ENCODE measurements at places on chromosomes 16 and 17.
A peak's percentile ranks its signal among the peaks of the same experiment; 100 is the strongest.

DNA sequence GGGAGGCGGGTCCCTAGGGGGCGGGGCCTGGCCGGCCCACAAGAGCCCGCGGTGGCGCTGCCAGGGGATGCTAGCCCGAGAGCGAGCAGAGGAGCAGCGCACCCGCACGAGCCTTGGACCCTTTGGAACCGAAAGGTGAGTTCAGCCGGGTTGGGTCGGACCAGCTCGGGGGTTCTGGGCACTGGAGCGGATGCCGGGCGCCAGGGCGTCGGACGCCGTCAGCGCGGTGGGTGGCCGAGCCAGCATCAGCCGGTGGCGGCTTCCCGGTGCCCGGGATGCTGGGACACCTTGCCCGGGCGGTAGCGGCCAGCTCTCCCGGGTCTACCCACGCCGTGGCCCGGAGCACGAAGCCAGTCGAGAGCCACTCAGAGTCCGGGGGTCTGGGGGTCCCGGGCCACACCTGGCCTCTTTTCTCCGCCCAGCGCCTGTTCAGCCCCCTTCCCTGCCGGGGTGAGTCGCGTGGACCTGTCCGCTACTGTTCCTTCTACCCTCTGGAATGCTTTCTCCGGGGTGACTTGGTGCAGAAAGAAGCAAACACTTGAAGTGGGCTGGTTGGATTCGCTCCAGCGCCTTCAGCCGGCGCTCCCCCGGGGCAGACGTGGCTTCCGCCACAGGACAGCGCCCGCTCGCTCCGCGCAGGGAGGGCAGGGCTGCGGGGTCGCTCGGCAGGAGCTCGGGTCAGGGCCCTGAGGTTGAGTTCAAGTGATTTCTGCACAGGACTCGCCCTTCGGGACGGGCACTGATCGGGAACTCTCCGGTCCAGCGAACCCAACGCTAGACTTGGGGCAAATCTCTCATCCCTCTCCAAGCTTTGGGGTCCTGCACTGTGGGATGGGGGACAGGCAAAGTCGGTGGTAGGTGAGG, at the start of gene SCNN1G:
Gene SCNN1G, plus strand, starts transcription at position 67 of the 864 bp plus-strand sequence. CDS start 3,527 bp downstream, outside the sequence.
- no peak for DNase-seq

GRCh38 chr16:12833926-12834325, 30.2 kb upstream of the CPPED1 start:
- DNase-seq = no peak

- no peak for DNase-seq
Observed at GRCh38 chr16:53695070-53695469, 8.6 kb downstream of the RPGRIP1L start.

- DNase-seq = no peak
Observed at GRCh38 chr17:34721326-34721725, 141.9 kb downstream of the TMEM132E start.

DNA sequence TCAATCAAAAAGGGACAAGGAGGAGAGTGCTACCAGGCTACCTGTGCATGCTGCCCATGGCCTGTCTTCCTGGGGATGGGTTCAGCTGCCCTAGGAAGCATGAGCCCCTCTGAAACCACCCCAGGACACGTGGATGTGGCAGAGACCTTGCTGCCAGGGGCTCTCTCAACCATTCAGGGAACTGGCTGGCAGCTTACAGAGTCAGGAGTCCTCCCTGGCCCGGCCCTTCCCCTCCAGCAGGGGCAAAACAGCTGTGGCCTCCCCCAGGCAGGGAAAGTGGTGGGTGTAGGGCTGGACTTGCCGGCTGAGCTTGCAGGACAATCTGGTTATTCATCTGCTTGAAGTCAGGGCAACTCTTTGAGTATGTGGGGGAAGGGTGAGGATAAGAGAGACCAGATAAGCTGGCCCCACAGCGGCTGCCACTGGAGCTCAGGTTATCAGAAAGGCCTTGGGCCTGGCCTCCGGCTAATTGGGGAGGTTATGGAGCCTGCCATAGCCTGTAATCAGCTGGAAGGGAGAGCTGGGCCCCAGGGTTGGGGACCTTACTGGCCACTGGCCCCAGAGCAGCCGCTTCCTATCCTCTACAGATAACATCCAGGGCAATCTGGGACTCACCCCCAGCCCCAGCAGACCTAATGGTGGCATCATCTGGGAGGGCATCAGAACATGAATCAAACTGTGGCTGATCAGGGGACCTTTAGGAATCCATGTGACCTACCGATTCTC, 5.6 kb upstream of the TBX2 start:
- peak; percentile 25 for DNase-seq

GRCh38 chr16:4395055-4395726, 21.2 kb downstream of the CORO7 start:
- DNase-seq = no peak

DNA sequence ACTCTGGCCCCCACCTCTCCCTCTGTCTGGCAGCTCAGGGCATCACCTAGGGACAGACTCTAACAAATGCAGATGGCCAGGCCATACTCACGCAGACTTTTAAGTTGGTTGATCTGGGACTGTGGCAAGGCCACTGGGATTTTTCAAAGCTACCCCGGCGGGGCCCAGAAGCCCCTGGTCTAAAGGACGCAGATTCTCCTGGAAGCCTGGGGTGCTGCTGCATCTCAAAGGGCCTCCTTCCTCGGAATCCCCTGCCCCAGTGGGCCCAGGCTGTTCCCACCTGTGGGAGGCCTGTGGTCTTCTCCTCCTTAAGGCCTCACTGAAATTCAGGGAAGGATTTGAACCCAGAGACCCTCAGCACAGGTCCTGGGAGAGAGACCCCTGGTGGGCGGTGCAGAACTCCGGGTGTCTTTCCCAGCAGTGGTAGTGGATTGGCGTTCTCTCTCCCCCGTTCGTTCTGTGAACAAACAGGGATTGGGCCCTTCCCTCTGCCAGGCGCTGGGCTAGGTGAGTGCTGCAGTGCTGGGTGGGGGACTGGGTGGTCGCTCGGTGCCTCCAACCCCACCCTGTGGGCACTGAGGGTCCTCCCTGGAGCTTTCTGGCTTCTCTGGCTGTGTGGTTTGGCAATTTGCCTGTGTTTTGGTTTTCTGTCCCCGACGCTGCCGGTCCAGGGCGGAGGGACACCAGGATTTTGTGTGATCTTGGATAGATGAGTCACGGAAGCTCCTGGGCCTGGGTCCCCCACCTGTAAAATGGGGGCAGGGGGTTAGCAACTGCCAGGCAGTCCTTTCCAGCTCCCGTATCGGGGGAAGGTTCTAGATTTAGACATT, 160.5 kb upstream of the GSE1 start:
- peak; percentile 34 for DNase-seq

- no peak for DNase-seq
Observed at GRCh38 chr16:15770512-15770911, 86.3 kb downstream of the MYH11 start.

- DNase-seq = no peak
Observed at GRCh38 chr16:69535123-69536050, 30.4 kb upstream of the NFAT5 start.
